ENCODE measurements at places on chromosomes 6 and 20.

GRCh38 chr6:165229216-165229615, 80.2 kb downstream of the C6orf118 start:
- DNase-seq, result no peak

GRCh38 chr6:139515511-139515910, 141.1 kb upstream of the CITED2 start:
- no peak for DNase-seq

DNA sequence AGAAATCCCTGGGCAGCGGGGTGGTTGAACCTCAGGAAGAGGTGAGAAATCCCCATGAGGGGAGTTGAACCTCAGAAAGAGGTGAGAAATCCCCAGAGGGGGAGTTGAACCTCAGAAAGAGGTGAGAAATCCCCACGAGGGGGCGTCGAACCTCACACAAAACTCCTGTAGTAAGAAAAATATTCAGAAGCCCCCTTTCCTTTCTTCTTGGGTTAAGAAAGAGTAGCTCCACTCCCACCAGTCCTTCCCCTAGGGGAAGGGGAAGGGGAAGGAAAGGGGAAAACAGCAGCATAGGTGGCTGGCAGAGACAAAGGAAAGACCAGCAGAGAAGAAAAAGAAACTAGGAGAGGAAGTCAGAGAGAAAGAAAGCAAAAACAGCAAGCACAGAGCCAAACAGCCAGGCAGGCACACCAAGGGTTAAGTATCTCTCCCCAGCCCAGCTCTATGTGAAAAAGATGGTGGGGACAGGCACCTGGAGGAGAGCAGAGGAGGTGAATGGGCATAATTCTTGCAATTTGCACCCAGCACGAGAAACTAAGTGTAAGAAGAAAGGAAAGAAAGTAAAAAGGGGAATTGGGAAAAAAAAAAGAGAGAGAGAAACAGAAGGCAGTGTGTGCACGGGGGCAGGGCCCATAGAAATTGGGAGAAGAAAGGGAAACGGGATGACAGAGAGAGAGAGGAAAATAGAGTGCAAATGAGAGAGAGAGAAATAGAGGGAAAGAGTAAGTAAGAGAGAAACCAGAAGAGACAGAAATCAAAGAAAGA, 88.2 kb downstream of the PLG start:
- no peak for DNase-seq

- DNase-seq, result peak; percentile 68
Measured at GRCh38 chr6:41278699-41279405, 7.6 kb downstream of the TREM1 start.

DNA sequence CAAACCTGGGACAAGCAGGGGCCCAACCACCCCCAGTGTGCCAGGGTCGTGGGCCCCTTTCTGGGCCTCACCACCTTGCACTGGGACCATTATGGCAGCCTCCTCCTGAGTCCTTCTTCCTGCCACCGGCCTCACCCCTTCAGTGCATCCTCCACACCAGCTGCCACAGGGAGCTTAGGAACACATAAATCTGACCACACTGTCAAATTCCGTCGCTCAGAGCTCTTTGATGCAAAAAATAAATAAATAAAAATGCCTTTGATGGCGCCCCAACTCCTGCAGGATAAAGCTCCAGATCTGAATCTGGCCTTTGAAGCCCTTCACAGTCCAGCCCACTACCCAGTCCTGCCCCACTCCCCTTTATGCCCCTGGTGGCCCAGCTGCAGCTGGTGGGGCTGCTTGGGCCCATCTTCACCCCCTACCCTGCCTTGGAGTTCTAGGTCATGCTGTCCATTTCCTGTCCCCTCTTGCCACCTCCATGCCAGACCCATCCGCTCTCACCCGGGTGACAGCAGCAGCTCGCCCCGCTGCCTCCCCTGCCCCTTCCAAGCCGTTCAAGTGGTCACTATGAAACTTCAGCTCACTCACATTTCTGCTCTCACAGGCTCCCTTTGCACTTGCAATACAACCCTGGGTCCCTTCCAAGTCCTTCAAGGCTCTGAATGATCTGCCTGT, 16.0 kb downstream of the MYH7B start:
- DNase-seq, result no peak

GRCh38 chr20:32522526-32522775, 62.7 kb downstream of the NOL4L start:
- DNase-seq, result no peak

- DNase-seq, result no peak
Measured at GRCh38 chr6:85676086-85676729, 33.5 kb upstream of the SYNCRIP start.

DNA sequence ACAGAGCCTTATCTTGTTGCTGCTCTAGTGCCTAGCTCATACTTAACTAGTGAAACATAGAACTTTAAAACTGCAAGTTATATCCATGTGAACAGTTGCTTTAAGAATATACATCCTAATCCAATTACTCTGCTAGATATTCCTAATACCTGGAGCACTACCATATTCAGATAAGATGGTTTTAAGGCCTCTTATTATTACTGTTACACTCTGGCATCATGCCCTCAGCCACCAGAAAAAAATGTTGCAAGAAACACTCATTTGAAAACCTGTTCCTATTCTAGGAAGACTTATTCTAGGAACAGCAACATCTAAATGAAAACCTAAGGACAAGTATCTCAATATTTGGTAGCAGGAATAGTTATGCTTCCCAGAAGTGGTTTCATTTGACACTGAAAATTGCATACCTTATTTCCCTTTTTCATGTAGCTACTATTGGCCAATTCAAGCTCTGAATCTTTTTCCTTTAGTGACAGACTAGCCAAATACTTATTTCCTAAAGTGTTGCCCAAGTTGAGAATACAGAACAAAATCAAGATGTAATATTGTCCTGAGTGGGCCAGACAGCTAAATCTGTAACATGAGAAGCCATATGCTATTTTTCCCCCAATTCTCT, 4.8 kb upstream of the MTFR2 start:
- DNase-seq, result no peak

GRCh38 chr6:24974182-24975171, 38.7 kb upstream of the RIPOR2 start:
- DNase-seq, result no peak

- no peak for DNase-seq
Measured at GRCh38 chr20:13141546-13141945, 79.5 kb upstream of the ISM1 start.

DNA sequence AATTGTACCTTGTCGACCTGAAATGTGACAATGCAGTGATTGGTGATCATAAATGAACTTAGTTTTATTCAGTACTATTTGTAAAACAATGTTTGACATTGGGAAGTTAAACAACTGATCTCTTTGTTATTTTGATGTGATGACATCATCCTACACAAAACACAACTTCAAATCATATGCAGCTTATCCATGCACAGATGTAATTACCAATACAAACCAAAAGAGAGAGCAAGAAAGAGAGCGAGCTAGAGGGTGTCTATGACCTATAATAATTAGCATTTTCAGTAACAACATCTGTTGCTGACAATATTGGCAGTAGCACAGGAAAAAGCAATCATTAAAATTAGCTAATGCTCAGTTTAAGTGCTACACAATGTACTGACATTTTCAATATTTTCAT, 320.9 kb downstream of the UTRN start:
- no peak for DNase-seq

GRCh38 chr20:62211216-62211615, 8.9 kb downstream of the HRH3 start:
- no peak for DNase-seq

DNA sequence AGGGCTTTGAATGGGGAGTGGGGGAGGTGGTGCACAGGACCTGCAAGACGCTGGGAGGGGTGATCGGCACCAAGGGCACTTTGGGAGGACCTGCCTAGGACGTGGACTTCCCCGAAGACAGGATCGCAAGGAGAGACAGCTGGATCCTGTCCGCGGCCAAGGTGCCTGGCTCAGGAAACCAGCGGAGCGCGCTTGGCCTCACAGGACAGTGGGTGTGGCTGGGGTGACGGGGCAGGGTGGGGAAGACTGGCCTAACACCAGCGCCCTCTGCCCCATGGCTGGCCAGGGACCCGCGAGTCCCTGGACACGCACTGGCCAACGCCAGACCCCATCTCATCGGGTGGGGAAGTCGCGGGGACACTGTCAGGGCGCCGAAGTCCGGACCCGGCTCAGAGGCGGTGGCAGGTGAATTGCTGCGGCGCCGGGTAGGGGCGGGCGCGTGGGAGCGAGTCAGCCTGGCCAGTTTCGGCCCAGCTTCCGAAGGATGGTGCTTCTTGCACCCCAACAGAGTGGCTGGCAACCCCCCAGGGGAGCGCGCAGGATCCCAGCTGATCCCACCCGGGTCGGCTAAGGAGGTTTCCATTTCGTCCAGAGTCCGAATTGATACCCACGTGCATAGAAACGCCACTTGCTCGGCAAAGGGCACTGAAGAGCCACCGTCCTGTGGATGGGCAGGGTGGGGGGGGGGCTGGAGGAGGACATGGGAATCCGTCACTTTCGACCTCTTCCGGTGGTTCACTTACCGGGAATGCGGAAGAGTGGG, 785 bp upstream of the THBD start:
- no peak for DNase-seq

DNA sequence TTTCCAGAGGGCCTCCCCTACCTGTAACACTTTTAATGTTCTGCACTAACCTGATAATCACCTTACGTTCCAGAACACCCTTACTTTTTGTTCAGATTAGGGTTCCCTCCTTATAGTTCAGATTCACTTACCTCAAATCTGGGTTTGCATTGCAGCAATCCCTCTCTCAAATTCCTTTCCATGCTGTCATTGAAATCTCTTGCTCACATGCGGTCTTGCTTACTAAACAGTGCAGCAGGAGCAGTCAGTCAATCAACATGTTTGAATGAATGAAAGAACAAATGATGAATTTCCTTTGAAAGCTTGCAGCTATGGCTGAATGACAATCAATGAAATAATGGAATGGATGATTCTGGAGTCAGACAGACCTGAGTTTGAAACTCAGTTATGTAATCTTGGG, 200.1 kb downstream of the HIVEP2 start:
- DNase-seq, result no peak

GRCh38 chr20:19784511-19785172, 26.6 kb downstream of the RIN2 start:
- DNase-seq, result no peak

GRCh38 chr6:31556307-31556706, 8.9 kb downstream of the NFKBIL1 start:
- no peak for DNase-seq

All from stimulated activated CD4-positive, alpha-beta T cell treated with anti-CD3 and anti-CD28 coated beads, Interleukin-2, amount 100 ng/mL, for 4 hours (primary cell).